ENCODE measurements at places on chromosomes 3 and 15.

GRCh38 chr3:104947943-104948342 is 418.8 kb upstream of the ALCAM start:
- DNase-seq = no peak

DNA sequence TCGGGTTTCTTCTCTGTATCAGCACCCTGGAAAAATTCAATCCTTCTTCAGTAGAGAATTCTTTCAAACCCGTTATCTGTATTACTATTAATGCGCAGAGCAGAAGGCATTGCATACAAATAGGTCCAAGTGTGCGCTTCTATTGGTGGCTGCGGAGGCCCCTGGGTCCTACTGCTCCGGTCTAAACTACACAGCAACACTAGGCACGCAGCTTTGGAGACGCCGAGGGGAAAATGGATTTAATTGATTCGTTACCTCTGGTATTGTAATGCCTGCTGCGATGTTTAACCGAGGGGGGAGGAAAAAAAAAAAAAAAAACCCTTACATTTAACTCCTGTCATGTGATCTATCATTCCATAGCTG is at the start of gene ROBO1:
Gene ROBO1, minus strand, starts transcription at position 94 of the 363 bp plus-strand sequence.
- DNase-seq = no peak

DNA sequence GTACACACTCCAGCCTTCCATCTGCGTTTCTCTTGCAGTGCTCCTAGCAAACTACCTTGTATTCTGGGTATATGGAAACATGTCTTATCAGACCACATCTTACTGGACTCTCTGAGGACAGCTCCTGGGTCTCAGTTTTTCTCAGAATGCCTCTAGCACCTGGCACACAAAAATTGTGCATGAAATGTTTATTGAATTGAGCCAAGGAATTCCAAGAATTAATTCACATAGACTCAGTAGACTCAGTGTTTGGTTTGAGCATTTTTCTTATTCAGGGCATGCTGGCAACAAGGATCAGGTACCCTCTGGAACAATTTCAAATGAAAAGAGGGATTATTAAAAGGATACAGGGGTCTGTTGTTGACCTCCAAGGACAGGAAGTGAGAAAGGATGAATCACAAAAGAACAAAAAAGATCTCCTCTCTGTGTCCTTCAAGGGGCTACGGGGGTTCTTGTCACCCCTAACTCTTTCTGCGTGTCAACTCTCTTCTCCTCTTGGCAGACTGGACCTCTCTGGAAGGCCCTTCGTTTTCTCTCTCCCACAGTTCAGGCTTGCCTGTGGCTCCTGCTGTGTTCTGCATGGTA is 270.0 kb upstream of the HES1 start:
- no peak for DNase-seq

DNA sequence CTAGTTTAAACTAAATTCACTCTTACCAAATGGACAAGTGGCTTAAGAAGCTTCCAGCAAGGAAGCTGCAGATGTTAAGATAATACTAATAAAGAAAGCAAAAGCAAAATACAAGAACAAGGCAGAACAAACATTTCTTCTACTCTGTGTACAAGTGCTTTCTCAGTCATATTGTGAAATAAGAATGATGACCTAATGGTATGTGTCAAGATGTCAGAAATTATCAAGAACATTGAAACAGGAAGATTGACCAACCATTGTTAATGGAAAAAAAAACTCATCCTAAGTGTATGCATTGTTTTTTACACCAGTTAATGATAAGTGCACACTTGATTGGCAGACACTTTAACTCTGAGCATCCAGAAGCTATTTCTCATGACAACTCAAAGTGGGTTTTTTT is 65.4 kb upstream of the P2RY1 start:
- DNase-seq = no peak

DNA sequence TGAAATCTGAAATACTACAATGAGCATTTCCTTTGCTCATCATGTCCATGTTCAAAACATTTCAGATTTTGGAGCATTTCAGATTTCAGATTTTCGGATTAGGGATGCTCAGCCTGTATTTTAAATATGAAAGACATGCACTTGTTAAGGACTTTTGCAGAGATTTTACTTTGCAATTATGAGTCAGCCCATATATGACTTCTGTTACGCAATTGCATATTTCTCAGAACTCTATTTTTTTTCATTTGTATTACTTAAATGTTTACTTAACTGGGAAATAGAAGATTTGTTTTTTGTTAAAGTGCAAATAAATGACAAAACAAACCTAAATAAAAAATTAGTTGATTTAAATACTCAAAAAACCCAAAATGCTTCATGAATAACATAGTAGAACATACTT is 376.2 kb downstream of the ZBTB20 start:
- no peak for DNase-seq

GRCh38 chr3:133932009-133932408 is 36.3 kb upstream of the RAB6B start:
- no peak for DNase-seq

- peak; percentile 69 for DNase-seq
These were observed 45.5 kb downstream of the FILIP1L start for GRCh38 chr3:100068826-100069225.

DNA sequence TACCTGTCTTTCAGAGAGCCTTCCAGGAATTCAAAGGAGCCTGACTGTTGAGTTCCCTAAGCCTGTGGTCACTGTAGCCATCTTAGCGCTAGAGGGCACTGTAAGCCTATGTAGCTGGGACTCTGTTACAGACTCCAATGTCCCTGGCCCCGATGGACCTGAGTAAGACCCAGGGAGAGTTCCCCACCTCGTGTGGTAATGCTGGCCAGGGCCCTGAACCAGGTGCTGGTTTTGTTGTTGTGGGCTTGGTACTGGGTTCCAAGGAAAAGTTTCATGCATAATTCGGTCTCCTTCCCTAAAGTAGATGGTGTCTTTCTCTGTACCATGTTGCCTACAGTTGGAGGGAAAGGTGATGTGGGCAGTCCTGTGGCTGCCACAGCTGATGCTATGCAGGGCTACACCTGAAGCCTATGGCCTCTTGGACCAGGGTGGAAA is 32.4 kb downstream of the CDAN1 start:
- peak; percentile 37 for DNase-seq

DNA sequence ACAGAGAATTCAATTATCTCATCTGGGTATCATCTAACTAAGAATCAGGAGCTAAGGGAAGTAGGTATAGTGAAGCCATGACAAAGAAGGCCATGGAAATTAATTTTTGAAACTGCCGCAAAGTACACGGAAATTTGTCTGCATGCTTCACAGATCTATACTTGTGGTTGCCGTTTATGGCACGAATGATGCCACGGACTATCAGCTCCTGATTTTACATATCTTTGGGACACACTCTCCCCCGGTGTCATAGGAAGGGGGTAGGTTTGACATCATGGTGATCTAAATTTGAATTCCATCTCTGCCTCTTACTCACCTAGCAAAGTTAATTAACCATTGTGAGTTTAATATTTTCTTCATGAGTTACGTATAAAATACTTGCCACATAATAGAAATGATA is 14.0 kb downstream of the ARPP21 start:
- DNase-seq = no peak

GRCh38 chr3:115381931-115382330 is 234.8 kb upstream of the ZBTB20 start:
- DNase-seq = no peak

DNA sequence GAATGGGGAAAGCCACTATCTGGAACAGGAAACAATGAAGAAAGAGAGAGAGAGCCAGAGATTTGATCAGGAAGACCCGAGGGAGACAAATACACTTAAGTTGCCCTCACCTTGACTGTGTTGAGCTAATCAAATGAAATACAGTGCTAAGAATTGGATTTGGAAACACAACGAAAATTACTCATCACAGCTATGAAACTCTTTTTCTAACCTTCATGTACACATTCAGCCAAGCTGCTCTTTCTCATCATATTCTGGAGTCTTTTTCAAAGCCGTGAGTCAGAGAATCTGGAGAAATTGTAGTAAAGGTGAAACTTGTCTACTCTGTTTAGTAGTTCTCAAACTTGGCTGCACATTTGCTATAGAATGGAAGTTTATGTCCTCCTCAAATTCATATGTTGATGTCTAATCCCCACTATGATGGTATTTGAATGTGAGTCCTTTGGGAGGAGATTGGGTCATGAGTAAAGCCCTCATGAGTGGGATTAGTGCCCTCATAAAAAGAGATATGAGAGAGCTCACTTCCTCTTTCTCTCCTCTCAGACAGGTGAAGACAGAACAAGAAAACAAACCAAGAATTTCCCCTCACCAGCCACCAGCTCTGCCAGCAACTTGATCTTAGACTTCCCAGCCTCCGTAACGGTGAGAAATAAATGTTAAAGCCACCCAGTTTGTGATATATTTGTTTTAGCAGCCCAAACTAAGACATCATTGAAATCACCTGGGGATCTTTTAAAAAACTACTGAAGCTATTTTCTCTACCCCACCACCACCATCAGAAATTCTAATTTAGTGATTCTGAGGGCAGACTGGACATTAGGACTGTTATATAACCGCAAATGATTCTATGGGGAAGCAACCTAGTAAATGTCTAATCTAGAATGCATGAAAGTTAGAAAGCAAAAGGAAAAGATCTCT is 143.6 kb upstream of the GRM7 start:
- DNase-seq = no peak

DNA sequence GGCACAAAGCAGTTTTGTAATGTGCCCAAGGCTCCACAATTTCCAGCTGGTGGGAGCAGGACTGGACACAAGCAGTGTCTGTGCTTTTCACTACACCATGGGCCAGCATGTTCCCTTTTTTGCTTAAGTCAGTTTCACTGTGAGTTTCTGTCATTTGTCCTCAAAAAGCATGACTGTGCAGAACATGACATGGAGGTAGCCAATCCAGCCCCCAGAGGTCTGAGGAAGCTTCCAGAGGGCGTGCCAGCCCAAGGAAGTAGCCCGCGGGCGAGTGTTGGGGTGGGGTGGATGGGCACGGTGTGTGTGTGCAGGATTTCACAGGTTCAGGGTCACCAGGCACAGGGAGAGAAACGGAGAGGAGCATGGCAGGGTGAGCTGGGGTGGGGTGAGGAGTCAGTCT is 8.0 kb upstream of the EEFSEC start:
- DNase-seq = no peak

DNA sequence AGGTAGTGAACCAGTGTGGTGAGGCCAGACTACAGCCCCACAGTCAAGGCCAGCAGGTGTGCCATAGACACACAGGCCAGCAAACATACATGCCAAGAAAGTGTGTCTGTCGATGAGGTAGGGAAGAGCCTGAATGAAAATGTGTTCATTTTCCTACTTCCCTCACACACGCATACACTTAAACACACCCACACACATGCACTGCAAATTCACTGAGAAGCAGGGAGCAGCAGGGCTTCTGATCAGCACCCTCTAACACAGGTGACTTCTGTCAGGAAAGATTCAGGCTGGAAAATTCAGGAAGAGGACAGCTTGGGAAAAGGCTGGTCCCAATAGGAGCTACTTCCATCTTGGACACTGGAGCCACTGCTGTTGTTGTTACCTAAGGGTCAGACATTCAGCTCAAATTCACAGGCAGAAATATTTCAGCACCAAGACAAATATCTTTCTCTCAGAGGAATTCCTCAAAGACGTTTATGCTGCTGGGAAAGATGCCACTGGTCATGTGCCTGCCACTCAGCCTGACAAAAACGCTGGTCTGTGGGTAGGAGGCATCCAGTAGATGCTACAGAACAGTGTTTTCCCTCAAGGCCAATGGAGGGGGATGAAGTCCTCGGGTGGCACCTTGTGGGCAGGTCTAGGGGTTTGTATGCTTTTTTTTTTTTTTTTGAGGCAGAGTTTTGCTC is 40.9 kb upstream of the LARS2 start:
- DNase-seq = no peak

DNA sequence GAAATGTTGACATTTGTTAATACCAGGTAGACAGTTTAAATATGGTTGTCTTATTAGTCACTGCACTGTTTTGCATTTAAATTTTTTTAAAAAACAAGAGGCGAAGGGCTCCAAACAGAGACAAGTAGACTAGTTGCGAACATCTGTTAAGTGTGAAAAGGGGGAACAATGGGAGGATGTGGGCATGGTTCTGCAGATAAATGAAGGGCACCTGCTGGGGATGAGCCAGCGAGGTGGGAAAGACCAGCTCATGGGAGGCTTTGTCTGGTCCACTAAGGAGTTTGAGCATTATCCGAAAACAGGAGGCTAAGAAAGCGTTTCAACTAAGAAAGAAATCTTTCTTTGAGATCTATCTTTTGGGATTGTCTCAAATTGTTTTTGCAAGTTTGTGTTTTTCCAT is 72.7 kb downstream of the FBN1 start:
- no peak for DNase-seq

GRCh38 chr3:49805897-49806701 is 3.0 kb downstream of the INKA1 start:
- no peak for DNase-seq

GRCh38 chr15:92453607-92454006 is 59.9 kb downstream of the ST8SIA2 start:
- DNase-seq = no peak

GRCh38 chr3:144052275-144052674 is 80.7 kb downstream of the DIPK2A start:
- DNase-seq = no peak

GRCh38 chr15:29270169-29270955 is 740 bp upstream of the NSMCE3 start:
- no peak for DNase-seq

DNA sequence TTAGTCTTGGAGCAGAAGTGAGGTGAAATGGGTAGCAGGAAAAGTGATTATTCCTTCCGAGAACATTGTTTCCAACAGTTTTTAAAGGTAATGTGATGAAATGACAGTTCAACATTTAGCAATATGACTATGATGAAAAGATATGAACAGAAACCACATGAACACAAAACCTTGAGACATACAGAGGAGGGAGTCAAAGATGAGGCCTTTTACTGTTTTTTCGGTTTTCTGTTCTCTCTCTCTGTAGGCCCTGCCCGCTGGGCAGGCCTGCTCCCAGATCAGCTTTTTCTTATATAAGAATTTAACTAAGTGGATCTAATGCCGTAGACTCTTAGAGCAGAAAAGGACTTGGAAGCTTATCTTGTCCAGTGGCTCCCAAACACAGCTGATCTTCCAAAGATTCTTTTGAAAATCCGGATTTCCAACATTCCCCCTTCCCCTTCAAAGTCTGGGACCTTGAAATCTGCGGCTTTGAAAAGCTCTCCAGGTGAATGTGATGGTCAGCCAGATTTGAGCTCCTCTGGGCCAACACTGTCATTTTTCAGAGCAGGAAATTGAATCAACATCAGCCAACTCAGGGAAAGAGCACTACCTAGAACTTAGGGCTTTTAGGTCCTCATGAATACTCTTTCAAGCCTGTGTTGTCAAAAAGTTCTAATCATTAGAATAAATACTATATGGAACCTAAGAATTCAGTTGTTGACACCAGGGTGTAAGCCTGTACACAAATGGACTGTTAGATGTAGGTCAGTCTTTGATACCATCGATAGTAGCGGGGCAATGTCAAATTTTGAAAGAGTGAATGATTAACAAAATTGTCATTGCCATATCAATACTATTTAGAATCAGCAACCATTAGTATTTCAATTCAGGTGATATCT is 372.7 kb downstream of the SHQ1 start:
- no peak for DNase-seq

Measured in right renal pelvis (tissue), 4 donors.